Airway epithelial cell (primary cell): ENCODE measurements at places on chromosomes 3 and 15. TPM values are rescaled to one million over a fixed set of nuclear protein-coding genes. Genes with fewer than 3 reads are reported as not detected.

Gene AADAC
- 1.1 TPM in 1 of 2 replicates, not detected in the other for total RNA-seq

Gene PRR23C
- not detected in 2 replicates for total RNA-seq

Gene PLA2G4E
- total RNA-seq = 3.7 and 5.1 TPM in 2 replicates

Gene UQCRC1
- 452 and 505 TPM in 2 replicates for total RNA-seq

Gene FAM107A
- total RNA-seq = not detected in 2 replicates

Gene GPR62
- total RNA-seq = 0.23 TPM in 1 of 2 replicates, not detected in the other

Gene ARPP21
- not detected in 2 replicates for total RNA-seq
